Stimulated activated CD8-positive, alpha-beta memory T cell treated with anti-CD3 and anti-CD28 coated beads, Interleukin-7, amount 100 ng/mL, for 1 hour (primary cell): ENCODE measurements at places on chromosomes 5 and 9.

- no peak for DNase-seq
Observed at GRCh38 chr5:111387361-111387760, 125.0 kb downstream of the STARD4 start.

DNA sequence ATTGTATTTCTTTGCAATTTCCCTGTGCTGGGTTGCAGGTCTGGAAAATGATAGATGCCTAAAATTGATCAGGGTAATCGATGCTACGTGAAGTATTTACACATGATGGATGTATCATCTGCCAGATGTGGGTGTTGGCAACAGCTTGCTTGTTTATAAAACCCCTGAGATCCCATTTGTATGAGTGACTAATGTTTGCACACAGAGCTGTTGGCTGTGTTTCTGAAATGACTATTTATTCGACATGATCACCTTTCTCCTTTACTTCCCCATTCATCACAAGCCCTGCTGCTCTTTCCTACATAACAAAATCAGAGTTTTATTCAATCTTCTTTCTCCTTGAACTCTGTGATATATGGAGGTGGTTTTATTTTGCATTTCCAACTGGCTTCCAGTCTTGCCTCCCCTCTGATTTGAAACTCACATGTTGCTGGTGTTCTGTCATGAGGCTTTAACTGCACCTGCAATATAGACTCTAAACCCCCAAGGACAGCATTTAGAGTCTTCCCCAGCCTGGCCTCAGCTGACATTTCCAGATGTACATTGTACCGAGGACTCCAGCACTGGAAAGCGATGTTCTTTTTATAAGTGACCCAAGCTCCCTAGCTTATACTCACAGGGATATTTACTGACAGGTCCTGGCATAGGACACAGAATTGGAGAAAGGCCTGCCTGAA lies 50.7 kb upstream of the SHB start:
- DNase-seq: no peak

- DNase-seq: no peak
Observed at GRCh38 chr9:134681061-134681661, 39.6 kb downstream of the COL5A1 start.

DNA sequence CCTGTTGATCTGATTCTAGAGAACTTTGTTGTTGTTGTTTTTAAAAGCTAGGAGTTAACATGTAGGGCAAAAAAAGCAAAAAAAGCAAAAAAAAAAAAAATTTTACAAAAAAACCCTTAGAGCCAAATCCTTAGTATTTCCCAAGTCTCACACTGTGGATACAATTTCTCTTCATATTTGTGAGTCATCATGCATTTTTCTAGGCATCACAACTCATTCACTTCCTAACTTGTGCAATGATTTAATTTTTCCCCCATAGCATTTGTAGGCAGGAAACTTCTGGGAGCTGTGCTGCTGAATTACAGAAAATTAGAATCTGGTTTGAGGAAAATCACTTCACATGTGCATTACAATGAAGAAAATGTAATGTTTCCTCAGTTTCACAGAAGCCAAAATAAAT lies 91.9 kb downstream of the MARCHF3 start:
- no peak for DNase-seq

GRCh38 chr5:123001808-123002207 lies 34.7 kb downstream of the PPIC start:
- DNase-seq: no peak

DNA sequence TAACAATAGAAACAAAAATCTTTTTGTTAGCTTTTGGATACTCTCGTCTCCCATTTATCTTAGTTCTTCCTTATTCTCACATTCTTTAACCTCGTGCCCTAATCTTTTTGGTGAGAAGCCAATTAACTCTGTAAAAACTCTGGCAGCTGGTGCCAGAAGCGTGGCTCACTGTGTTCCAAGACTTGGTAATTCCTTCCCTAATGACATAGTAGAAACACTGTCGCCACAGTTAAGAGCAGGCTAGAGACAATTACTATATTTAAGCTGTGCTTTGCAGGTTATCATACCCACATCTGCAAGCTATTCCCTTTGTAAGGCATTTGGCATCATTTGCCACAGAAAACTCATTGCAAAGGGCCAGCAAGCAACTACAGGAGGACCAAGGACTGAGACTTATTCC lies 160.9 kb upstream of the PIK3R1 start:
- no peak for DNase-seq

- no peak for DNase-seq
Observed at GRCh38 chr9:68702493-68702892, 2.5 kb upstream of the PIP5K1B start.

- DNase-seq: no peak
Observed at GRCh38 chr9:114902786-114903524, 27.4 kb downstream of the TNFSF8 start.

- DNase-seq: no peak
Observed at GRCh38 chr5:41708604-41708940, 161.7 kb downstream of the OXCT1 start.

DNA sequence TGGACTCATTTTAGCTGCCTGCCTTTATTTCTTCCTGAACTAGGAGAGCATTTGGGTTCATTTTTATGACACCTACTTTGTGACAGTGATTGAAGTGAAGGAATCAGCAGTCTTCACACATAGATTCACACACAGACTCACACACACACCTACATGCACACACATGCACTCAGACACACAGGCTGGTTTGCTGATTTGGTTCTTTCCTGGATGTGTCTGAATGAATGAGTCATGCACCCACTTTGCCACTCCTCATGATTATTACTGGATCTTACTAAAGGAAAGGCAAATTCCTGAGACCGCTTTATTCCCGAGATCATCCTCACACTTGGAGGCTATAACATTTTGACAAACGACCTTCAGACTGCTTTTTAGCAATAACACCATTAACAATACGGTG lies 529.5 kb downstream of the AGTPBP1 start:
- DNase-seq: no peak

GRCh38 chr9:112502175-112502946 lies 15.7 kb downstream of the KIAA1958 start:
- no peak for DNase-seq

- no peak for DNase-seq
Observed at GRCh38 chr5:116583085-116583861, 8.7 kb upstream of the SEMA6A start.

- DNase-seq: no peak
Observed at GRCh38 chr9:119831309-119831708, 462.1 kb upstream of the BRINP1 start.

GRCh38 chr5:136769900-136770684 lies 404.7 kb upstream of the TRPC7 start:
- DNase-seq: no peak

- DNase-seq: no peak
Observed at GRCh38 chr9:127910613-127911205, 6.1 kb downstream of the ST6GALNAC4 start.

GRCh38 chr5:3837506-3837905 lies 241.9 kb downstream of the IRX1 start:
- no peak for DNase-seq
